ENCODE measurements at places on chromosomes 6 and 20.

- DNase-seq = peak; percentile 87
Measured at GRCh38 chr6:71333697-71334096, 45.1 kb downstream of the OGFRL1 start.

DNA sequence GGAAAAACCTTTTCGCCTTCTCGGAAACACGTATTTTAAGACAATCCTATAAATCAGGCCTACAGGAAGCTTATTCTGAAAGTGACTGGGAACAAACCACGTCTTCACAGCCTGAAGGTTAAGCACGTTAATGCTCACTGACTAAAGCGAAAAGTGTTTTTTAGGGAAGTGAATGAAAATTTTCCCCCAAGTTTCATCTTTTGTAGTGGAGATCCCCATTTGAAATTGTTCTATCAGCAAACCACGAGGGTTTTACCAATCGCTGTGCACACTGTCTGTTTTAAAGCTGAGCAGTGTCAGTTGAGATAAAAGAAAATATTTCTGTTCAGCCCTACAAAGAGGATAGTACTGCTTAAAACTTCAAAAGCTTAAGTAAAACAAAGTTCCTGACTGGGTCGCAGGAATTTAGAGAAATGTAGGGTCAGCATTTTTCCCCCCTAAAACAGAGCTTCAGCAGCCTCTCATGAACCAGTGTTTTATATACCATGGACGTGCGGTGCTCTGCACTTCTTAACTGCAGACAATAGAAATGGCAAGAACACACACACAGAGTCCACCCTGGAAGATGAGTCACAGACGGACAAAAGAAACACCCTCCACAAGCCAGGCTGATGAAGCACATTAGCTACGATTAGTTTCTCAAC lies 34.9 kb downstream of the SLC22A23 start:
- peak; percentile 32 for DNase-seq

GRCh38 chr20:38267901-38268514 lies 7.5 kb upstream of the KIAA1755 start:
- no peak for DNase-seq

GRCh38 chr6:113694278-113695077 lies 162.7 kb upstream of the MARCKS start:
- peak; percentile 66 for DNase-seq

DNA sequence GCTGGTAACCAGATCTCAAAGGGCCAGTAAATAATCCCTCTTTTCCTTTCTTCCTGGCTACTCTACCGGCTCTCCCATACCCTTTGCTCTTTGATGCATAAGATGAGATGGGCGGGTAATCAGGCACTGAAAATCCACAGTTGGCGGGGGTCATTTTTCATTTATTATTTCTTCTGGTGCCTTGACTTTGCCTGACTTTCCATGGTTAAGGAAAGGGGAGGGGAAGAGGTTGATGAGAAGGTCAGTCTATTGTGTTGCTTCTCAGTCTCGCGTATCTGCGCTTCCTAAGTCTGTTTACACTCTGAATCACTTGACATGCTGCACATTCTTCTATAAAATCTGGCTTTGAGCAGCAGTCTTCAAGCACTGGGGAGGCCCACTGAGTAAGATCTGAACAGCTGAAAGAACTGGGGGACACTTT lies 121.1 kb upstream of the HDGFL1 start:
- no peak for DNase-seq

DNA sequence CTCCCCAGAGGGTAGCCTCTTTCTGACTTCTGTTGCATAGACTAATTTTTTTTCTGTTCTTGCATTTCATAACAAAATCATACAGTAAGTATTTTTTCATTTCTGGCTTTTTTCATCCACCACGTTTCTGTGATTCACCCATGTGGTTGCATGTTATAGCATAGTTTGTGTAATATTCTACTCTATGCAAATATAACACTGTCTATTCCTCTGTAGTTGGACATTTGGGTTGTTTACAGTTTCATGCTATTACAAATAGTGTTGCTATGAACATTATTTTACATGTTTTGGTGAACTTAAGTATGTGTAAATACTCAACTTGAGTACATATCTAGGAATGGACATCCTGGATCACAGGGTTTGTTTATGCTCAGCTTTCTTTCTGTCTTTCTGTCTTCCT lies 187.2 kb upstream of the KCNG1 start:
- DNase-seq = no peak

- no peak for DNase-seq
Measured at GRCh38 chr6:16295060-16295459, 56.7 kb downstream of the GMPR start.

- DNase-seq = peak; percentile 97
Measured at GRCh38 chr6:89297695-89298351, 17.3 kb downstream of the GABRR2 start.

DNA sequence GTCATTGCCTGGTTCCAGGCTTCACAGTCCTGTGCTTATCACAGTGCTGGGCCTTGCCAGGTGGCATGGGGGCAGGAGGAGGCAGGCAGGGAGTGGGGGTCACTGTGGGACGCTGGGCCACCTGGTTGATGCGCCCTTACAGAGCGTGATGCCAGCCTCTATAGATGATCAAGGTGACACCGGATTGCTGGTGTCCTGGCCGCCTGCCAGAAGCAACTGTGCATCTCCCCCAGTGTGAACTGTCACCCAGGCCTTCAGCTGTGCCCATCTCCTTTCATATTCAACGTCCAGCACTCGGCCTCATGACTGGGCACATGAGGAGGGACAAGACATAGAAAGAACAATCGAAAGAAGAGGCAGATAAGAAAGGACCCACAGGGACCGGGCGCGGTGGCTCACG lies 318.9 kb downstream of the TAF4 start:
- DNase-seq = no peak

GRCh38 chr6:97214671-97215070 lies 68.3 kb downstream of the MMS22L start:
- DNase-seq = no peak

GRCh38 chr6:116979560-116979959 lies 102.5 kb downstream of the RFX6 start:
- DNase-seq = no peak

DNA sequence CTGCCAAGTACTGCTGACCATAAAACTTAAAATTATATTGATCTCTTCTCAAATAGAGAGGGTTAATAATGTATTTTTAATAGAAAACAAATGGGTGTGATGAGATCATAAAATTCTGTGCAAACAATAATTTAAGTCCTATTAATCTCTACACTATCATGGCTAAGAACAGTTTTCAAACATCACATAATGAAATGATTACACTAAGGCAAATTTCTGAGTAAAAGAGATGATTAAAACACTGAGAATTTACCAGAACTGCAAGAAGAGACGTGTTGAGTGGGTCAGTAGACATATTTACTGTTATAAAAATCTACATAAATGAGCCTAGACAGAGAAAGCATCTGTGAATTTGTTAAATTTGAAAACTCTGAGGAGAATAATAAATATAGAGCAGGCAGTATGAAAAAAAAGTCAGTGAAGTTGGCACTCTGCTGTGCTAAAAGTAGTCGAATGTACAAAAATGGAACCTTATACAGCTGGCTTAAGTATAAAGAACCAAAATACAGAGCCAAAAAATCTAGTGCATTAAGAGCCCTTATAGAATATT lies 302.6 kb upstream of the MANEA start:
- DNase-seq = no peak

DNA sequence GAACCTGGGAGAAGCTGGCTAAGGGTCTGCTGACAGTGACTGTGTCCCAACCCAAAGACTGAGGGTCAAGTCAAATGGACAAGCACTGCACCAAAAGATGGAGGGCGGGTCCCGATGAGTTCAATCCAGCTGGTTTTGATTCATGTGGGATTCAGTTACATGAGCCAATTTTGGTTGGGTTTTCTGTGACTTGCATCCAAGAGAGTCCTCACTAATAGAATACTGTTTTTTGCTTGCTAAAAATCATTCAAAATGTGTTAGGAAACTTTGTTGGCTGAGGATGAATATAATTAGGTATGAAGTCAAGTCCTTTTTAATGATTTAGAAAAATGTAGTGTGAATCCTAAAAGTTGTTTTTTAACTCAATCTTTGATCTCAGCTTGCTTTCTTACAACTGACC lies 323.8 kb upstream of the NOX3 start:
- DNase-seq = no peak

DNA sequence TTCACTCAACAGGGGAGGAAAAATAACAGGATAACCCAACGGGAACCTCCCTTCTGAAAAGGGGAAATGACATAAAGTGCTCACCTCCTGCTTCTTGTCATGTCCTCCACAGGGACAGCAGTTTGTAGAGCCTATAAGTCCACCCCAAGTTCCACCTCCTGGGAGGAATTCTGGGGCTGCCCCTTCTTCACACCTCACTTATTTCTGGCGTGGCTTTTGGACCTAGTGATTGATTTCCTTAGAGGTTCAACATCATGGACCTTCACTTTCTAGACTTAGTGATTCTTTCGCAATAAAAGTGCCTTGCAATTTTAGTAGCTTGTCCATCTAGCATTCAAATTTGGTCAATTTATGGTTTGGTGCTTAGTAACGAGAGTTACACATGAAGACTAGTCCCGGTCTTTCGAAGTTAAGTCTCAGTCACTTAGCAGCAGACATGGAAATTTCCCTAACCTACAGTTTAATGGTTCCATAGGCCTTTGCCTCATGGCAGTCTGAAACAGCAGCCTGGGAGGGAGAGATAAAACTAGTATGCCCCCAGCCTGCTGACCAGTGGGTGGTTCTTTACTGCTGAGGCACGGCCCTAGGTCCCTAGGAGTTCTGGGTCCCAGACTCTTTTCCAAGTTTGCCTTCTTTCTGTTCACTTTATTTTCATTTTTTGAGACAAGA lies 59.2 kb upstream of the CDKAL1 start:
- DNase-seq = no peak

GRCh38 chr6:157952861-157953351 lies 28.8 kb upstream of the SYNJ2 start:
- peak; percentile 50 for DNase-seq

- no peak for DNase-seq
Measured at GRCh38 chr6:145368075-145368474, 367.2 kb downstream of the EPM2A start.

DNA sequence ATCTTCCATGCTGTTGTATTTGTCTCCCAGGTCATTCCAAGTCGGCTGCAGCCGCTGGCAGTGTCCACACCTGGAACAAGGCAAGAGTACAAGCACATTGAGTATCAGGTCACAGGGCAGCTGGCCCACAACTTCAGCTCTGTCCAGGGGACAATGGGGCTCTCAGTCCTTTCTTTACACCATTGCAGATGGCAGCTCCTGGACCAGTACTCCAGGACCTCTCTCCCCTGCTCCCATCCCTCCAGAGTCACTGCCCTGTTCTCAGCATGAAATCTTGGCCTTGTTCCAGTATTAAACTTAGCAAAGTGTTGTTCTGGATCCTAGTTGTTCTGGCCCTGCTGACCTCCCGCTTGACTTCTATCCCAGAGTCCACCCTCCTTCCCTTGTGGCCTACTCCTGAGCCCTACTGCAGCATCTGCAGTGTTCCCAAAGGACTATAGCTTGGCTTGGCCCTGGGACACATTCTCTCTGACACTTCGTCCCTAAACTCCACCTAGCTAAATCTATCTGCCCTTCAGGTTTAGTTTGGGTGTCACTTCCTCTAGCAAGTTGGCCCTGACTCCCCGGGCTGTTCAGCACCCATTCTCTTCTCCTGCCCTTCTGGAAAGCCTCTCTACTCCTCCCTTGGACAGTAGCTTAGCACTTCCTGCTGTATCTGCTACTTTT lies 5.8 kb downstream of the TXNDC5 start:
- no peak for DNase-seq

GRCh38 chr20:51469578-51470498 lies 72.7 kb downstream of the NFATC2 start:
- no peak for DNase-seq

DNA sequence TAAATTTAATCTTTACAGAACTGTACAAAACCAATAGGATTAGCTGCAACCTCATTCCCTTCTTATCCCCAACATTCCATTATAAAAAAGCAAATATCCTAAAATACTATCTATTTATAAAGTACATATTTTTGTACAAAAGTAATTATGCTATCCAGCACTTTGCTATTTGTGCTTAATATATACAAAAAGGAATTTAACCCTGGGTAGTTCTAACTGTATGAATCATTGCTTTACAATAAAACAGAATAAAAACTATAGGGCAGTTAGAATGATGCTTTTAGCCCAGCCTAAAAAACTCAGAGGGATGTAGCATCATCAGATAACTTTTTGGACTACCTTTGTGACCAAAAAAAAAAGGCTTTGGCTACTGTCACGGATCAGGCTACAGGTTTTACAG lies 49.9 kb upstream of the KLHL31 start:
- DNase-seq = no peak

DNA sequence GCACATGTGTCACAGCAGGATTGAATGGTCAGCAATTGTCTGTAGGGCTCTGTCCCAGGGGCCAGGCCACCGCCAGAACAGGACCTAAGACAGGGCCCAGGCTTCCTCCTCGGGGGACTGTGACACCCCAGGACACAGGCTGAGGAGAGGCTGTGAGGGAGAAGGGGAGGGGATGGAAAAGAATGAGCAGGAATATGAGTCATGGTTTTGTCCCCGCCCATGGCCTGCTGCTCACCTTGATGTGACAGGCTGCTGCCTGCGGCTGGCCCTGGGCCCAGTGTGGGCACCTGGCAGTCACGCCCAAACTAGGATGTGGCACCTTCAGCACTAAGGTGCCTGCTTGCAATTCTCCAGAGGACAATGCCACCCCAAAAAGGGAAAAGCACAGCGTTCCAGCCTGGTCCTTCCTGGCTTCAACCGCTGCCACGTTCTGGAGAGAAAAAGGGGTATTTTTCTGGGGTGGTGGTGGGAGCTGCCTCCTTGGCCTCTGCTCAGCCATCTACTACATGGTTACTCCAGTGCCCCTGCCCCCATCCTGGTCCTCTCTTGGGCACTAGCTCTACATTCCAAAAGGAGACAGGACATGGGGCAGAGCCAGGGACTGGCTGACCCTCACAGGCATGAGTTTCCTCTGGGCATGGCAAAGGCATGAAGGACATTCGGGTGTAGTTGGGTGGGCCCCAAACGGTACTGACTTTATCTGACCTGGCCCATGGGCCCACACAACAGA lies 93.4 kb downstream of the SLC22A23 start:
- no peak for DNase-seq

DNA sequence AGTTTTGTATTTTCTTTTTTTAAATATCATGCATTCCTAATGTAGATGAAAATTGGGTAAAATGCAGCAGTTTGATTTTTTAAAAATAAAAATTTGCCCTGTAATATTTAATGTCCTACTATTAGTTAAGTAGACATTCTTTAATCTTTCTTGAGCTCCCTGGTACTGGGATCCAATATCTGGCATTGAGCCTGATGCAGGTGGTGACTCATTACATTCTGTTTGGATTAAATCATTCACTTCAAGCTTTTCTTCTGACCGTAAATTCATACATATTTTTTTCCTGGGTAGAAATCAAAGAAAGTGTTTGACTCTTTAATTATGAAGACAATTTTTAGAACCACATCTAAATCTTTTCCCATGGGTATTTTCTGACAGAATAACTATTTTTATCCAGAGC lies 768.8 kb upstream of the SLC35B3 start:
- DNase-seq = peak; percentile 92

GRCh38 chr20:38842026-38842425 lies 36.5 kb downstream of the PPP1R16B start:
- DNase-seq = no peak

- no peak for DNase-seq
Measured at GRCh38 chr6:155709262-155709661, 253.6 kb upstream of the NOX3 start.

GRCh38 chr6:13012296-13012695 lies 295.7 kb downstream of the PHACTR1 start:
- DNase-seq = no peak

All from ELR (cell line).